GM23338 (cell line): ENCODE measurements at places on chromosomes 3 and 15. TPM values are rescaled to one million over a fixed set of nuclear protein-coding genes. Genes with fewer than 3 reads are reported as not detected.

The NR1I2 gene
- 0.89 and 1.4 TPM in 2 replicates for polyA plus RNA-seq

The NAALADL2 gene
- 1.2 and 1.6 TPM in 2 replicates for polyA plus RNA-seq

The CLDN11 gene
- 5.2 and 6.8 TPM in 2 replicates for polyA plus RNA-seq

DNA sequence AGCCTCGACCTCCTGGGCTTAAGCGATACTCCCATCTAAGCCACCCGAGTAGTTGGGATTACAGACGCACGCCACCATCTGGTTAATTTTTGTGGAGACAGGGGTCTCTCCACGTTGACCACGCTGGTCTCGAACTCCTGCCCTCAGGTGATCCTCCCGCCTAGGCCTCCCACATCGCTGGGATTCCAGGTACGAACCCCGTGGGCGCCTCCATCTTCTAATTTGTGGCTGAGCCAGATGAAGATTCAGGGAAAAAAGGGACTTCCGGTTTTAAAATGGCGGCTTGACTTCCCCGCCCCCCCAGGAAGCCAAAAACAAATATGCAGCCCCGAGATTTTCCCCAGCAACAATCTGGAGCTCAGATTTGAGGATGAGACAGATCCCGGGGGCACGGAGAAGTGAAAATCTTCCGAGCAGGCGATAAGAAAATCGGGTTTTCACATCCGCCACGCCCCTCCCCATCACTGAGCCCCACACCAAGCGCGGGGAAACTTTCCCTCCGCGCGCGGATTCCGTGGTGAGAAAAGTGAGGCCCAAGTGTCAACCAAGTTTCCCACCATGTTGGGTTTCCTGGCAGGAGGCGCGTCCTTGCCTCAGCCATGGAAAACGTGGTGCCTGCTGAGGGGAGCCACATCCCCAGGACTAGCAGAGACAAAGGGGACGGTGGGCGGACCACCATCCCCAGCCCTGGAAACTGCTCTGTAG, 15.4 kb downstream of the CHST14 start:
- no peak for DNase-seq

DNA sequence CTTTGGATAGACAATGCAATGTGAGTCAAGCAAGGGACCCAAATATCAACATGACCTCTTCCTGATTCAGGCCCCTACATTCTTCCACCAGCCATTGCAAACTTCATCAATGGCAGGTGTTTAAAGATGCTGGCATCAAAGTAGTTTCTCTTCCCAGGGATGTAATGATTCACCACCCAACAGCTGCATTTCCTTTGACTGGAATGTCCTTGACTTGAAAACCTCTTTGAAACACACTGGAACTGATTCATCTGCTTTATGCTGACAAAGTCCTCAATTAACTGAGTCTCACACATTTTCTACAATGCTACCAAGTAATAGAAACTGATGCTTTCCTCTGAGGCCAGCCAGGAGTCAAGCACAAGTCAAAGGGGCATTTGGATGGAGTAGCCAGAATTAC, 385.5 kb downstream of the GBE1 start:
- DNase-seq = no peak
